ENCODE measurements at places on chromosomes 11 and 22.

- DNase-seq: no peak
Observed at GRCh38 chr11:69055598-69056516, 7.1 kb downstream of the TPCN2 start.

DNA sequence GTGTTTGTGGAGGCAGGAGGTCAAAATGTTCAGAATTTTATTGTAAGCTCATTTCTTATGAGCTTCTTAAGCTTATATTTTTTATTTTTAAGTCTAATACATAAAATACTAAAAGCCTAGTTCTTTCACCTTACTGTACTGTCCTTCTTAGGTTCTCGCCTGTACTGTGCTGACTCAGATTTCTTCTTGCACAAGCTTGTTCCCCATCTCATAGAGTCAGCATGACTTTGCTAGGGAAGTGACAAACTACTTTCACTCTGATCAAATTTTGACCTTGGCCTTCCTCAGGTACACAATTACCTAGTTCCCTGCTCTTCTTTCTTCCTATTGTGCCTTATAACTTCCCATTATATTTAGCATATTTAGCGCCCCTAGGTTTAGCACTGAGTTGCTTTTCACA is 81.5 kb downstream of the STK33 start:
- no peak for DNase-seq

GRCh38 chr22:17410576-17410975 is 41.3 kb downstream of the CECR2 start:
- DNase-seq: no peak

GRCh38 chr11:102914238-102915043 is 39.7 kb upstream of the MMP12 start:
- DNase-seq: no peak

- DNase-seq: no peak
Observed at GRCh38 chr11:132544007-132544406, 988.3 kb downstream of the OPCML start.

DNA sequence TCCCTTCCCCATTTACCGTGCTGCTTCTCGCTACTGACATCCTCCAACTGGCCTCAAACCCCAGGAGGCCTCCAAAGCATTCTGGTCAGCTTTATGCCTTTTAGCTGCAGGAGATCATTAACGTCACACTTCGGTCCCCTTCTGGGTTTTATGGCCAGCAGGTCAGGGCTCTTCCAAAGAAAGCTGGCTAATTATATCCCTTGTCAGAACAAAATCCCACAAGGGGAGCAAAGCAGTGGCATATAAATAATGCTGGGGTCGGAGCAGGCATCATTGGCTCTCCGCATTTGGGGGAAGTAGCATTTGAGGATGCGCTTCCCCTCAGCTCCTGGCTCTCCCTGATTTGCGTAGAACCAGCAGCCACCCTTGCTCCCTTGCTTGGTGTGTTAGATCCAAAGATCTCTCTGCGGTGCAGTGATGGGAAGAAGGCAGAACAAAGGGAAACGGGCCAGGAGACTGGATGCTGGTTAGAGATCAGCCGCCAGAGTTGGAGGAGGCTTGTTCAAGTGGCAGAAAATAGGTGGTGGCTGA is 117.4 kb downstream of the DBX1 start:
- peak; percentile 52 for DNase-seq

- DNase-seq: peak; percentile 24
Observed at GRCh38 chr11:112280268-112281126, 19.8 kb upstream of the PLET1 start.

- DNase-seq: no peak
Observed at GRCh38 chr22:20647586-20648305, 126.2 kb upstream of the SERPIND1 start.

DNA sequence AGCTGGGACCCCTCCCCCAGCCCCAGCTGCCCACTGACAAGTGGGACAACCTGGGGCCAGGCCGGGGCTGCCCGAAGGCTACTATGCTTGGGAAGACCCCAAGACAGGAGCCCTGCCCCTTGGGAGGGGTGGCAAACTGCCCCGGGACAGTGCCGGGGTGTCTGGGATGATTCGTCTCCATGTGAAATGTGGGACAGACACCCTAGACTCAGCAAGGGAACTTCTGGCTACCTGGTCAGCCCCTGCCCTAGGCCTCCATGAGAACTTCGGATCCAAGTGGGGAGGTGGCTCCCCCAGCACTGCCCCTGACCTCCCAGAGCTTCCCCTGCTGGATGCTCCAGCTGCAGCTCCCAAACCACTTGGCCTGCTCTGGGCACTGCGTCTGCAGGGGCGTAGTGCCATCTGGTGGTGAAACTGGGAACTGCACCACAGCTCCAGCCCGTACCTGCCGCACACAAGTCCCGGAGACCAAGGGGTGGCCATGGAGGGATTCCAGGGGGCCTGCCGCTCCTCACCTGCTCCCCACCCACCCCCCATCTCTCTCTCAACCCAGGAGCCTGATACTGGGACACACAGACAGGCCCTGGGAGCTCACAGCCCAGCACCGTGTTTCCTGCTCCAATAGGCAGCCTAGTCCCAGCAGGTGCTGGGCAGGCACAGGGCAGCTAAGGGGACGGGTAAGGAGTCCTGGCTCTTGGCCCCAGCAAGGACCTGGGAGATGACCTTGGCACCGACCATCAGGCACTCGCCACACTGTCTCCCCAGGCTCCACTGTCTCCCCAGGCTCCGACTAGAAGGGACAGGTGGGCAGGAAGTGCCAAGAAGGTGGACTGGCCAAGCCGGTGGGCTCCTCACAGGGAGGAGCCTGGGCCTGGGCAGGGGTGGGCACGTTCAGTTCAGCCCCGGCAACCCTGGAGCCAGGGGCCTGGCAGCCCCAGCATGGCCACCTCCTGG is 194.1 kb downstream of the IGLL1 start:
- peak; percentile 82 for DNase-seq

- DNase-seq: no peak
Observed at GRCh38 chr11:16817351-16817750, 78.9 kb downstream of the C11orf58 start.

GRCh38 chr22:42720263-42721044 is at the start of gene A4GALT:
TSS of gene A4GALT (minus strand) at chr22:42720870. CDS start at chr22:42693951, 26,919 bp downstream.
- no peak for DNase-seq

DNA sequence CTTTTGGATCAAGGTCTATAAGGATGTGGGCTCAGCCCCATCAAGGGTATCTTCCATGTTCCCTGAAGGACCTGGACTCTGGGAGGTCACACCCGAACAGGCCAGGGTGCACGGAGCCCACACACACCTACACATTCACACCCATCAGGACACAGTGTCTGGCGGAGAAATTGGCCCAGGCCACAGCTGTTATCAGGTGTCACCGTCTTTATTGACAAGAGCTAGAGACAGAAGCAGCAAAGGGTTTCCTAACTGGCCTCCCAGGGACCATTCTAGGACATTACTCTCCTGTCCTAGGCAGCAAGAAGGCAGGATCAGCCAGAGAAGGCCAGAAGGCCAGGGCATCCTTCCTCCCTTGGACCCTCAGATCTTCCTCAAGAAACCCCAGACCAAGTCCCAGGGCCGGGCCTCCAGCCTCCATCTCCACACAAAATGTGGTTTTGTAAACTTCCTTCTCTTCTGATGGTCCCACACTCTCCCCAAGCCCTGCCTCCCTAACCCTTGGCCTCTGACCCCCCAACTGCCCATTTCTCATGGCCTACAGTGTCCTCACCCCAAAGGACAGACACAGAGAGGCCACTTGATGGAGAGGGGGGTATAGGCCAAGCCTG is 8.1 kb downstream of the SSTR3 start:
- DNase-seq: no peak

GRCh38 chr11:72703267-72704008 is 29.2 kb upstream of the PDE2A start:
- no peak for DNase-seq

DNA sequence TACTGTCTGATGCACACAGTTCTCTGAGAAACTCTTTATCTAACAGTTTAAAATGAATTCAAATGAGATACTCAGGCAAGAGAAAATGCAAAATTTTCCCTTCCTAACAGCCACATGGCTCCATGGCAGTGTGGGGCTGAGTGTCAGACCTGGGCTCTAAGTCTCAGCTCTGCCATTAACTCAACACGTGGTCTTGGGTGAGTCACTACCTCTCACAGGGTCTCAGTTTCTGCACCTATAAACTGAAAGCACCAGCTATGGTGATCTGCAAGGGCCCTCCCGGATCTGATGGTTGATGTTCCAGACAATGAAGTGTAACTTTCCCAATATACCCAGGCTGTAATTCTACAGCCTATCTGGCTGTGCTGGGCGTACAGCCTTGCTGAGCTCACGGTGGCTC is 70.5 kb downstream of the KCNC1 start:
- no peak for DNase-seq

DNA sequence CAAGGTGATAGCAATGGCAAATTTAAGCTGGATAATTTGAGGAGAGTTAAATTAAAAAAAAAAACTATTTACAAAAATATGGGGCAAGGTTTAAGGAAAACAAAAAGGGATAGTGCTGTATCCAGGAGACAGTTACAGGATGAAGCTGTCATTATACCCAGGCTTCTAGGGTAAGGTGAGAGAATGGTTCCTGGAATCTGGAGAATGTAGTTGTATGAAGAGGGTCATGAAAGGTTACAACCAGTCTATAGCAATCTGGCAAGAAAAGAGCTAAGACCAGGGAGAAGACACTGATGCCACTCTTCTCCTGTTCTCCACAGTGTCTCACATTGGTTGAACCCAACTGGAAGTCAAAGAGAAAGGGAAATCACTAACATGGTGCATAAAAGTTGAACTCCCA is 144.9 kb downstream of the SOX6 start:
- DNase-seq: no peak

GRCh38 chr11:13016415-13016814 is 7.3 kb downstream of the RASSF10 start:
- no peak for DNase-seq

DNA sequence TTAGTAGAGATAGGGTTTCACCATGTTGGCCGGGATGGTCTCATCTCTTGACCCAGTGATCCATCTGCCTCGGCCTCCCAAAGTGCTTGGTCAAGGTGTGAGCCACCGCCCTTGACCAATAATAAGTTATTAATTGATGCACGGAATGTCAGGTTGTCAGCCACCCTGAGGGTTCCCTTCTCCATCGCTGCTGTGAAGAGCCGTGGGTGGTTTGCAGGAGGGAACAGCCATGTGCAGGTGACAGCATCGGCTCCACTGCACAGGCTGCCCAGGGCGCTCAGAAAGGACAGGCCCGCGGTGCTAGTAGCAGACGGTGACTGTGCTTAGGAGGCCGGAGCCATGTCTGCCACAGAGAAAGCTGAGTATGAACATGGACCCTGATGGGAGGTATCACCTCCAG is 814.0 kb downstream of the BRD1 start:
- no peak for DNase-seq

DNA sequence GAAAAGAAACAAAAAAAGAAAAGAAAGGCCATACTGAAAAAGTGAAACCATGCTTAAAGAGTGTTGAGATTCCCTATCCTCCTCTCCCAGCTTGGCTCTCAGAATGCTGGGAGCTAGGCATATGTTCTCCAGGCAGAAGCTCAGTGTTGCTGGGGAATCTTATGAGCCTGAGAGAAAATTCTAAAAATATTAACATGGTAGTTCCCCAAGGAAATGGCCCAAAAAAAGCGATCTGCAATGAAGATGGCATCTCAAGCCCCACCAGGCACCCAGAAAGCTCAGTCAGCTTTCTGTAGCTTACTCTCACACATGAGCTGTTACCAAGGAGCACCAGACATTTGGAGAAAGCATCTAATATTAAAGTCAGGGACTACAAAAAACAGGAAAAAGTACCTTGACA is 94.5 kb downstream of the CD44 start:
- DNase-seq: no peak

DNA sequence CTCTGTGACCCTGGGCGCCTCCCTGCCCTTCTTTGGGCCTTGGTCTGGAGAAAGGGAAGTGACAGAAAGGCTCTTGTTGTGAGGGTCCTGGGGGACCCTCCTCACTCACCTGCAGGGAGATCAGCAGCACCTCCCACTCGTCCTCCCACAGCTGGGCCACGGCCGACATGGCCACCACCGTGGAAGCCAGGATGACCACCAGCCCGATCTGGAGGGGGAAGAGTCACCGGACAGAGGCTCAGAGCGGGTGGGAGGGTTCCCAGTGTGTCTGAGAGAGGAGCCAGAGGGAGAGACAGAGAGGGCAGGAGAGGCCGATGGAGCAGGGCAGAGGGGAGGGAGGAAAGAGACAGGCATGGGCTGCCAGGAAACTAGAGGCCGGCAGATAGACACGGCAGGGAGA is 16.8 kb upstream of the KLHL35 start:
- DNase-seq: no peak

DNA sequence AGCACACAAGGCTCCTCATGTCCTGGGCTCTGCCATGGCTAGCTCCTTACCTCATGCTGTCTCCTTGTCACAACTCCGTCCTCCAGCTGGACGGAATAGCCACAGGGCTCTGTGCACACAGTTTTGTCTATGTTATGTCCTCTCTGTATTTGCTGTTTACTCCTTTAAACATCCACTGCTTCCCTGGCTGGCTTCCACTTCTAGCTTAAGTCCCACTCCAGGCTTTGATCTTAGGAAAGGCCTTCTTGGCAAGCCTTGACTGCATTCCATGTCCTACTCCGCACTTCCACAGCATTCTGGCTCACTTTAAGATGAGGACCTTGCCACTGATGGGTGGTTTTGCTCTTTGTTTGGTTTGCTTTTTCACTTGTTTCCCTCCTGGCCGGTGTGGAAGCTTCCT is 22.9 kb upstream of the ROBO3 start:
- no peak for DNase-seq

DNA sequence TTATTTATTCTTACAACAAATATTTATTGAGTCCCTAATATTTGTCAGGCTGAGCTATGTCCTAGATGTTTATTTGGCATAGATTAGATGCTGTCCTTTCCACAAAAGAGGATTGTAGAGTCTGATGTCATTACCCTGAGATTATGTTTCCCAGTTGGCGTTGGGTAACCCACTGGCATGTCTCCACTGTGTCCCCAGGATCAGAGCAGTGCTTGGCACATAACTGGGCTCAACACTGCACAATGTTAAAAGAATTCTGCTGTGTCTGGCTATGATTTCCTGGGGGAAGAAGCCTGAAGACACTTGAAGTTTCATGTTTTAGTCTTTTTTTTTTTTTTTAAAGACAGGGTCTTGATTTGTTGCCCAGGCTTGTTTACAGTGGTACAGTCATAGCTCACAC is 4.0 kb downstream of the RCN1 start:
- no peak for DNase-seq

DNA sequence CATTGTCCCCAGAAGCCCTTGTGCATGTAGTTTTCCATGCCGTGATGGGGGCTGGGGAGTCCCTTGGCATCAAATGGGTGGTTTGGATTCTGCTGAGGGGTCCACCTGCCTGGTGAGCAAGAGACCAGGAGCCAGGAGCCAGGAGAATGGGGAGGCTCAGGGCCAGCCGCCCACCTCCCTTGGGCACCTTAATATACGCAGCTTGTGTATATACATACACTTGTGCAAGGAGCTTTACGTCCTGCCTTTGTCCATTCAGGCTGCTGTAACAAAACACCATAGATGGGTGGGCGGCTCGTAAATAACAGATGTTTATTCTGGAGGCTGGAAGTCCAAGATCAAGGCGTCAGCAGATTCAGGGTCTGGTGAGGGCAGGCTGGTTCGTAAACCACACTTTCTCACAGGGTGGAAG is 62.5 kb downstream of the SMIM38 start:
- no peak for DNase-seq

GRCh38 chr22:48819961-48820360 is 1007.7 kb downstream of the BRD1 start:
- no peak for DNase-seq
